ENCODE measurements at places on chromosomes 3 and 15. TPM values are rescaled to one million over a fixed set of nuclear protein-coding genes. Genes with fewer than 3 reads are reported as not detected.

Gene EPHA3
- total RNA-seq, result not detected

Gene TRPM1
- not detected for total RNA-seq

Gene PPP1R14D
- total RNA-seq, result not detected

Gene DET1
- 2.5 TPM for total RNA-seq

Gene RFX7
- 18.1 TPM for total RNA-seq

Gene MELTF
- 47.6 TPM for total RNA-seq

Gene SLC9C1
- total RNA-seq, result 0.79 TPM

Gene DPPA2
- not detected for total RNA-seq

Gene GABPB1
- 20.1 TPM for total RNA-seq

Gene ARL13B
- total RNA-seq, result 8.2 TPM

Gene SLC24A5
- total RNA-seq, result not detected

Gene ULK3
- 48.4 TPM for total RNA-seq

Gene SLC12A1
- not detected for total RNA-seq

Gene EFL1
- 12.7 TPM for total RNA-seq

Gene ANKUB1
- total RNA-seq, result not detected

GRCh38 chr15:34214135-34214534 lies 4.2 kb upstream of the KATNBL1 start:
- DNase-seq, result no peak

DNA sequence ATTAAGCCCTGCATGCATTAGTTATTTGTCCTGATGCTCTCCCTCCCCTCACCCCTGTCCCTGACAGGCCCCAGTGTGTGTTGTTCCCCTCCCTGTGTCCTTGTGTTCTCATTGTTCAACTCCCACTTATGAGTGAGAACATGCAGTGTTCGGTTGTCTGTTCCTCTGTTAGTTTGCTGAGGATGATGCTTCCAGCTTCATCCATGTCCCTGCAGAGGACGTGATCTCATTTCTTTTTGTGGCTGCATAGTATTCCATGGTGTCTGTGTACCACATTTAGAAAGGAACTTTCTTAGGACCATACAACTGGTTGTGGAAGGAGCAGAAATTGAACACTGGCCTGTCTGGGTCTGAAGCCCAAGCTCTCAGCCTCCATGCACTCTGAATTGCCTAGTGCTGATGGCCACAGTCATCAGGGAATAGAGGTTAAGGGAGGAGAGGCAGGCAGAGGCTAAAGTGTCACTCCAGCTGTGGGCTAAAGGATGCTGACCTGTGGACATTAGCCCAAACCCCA lies 138.5 kb downstream of the FNDC3B start:
- DNase-seq, result no peak

DNA sequence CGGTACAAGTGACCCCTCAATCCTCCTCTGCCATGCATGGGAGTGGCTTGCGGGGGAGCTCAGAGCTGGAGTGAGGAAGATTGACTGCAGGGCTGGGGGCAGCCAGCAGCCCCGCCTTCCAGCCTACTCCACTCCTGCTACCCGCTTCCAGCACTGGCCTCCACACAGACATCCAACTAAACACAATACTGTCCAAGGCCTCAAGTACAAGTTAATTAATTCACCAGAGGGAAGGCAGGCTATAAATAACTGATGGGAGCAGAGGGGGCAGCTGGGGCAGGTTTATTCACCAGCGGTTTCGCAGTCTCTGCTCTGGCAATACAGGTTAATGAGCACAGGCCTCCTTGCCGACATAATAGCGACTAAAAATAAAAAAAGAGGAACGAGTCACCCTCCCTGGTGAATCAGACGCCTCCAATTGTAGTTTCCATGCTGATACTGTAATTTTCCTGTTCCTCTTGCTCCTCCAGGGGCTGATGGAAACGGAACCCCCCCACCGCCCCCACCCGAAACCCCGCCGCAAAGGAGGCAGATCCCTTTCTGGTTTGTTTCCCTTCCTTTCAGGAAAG lies 166.4 kb upstream of the TLE3 start:
- no peak for DNase-seq

DNA sequence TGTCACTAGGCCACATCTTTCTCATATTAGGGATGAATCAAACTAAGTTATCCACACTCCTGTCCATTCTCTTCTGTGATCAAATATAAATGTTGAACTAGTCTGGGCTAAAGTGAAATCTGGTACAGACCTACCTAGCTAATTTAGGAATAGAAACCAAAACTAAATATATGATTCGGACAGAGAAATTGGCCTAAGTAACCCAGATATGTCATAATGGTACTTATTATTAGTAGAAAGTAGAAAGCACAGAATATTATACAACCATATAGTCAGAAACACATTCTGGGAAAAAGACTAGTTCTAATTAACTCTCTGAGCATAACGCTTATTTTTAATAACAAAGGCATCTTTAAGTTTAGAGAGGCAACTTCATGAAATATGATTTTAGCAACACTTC lies 389.0 kb downstream of the LSAMP start:
- no peak for DNase-seq

GRCh38 chr3:170584585-170585007 lies 1.3 kb downstream of the SLC7A14 start:
- no peak for DNase-seq

- DNase-seq, result no peak
Observed at GRCh38 chr3:46300461-46300789, 53.5 kb upstream of the CCR2 start.

GRCh38 chr3:82386647-82387046 lies 625.2 kb upstream of the GBE1 start:
- DNase-seq, result no peak

- peak; percentile 38 for DNase-seq
Observed at GRCh38 chr3:20340324-20340928, 154.4 kb upstream of the SGO1 start.

- peak; percentile 64 for DNase-seq
Observed at GRCh38 chr3:150599611-150600297, 3.4 kb upstream of the SELENOT start.

- DNase-seq, result no peak
Observed at GRCh38 chr3:38016847-38017444, 12.5 kb downstream of the PLCD1 start.

DNA sequence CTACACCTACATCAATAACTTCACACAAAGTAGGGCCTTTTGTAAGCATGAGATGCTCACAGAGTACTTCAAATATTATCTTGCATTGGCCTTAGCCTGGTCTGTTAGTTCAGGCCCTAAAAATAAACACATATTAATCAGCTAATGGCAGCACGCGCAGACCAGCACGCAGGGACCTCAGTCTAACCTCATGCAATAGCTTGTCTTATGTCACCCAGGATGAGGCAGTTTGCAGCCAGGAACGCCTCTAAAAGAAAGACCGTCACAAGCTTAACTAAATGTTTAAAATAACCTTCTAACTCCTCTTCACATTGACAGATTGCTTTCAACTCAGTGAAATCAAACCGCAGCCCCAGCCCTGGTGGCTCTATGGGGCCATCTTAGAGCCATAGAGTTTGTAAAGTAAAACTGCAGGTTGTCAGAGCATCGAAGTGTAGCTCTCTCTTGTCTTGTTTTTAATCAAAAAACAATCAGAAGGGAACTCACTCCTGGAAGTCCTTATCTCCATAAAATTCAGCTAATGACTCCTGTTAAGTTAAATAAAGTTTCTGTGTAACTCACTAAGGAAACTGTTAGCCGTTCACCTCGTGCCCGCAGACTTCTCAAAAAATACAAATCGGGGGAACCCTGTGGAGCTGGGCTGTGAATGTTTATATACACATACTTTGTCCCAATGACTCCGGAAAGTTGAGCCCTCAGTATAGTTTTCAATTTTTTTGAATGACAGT lies 212.6 kb downstream of the CDIN1 start:
- DNase-seq, result no peak

GRCh38 chr3:158085358-158085757 lies 20.9 kb downstream of the SHOX2 start:
- no peak for DNase-seq

DNA sequence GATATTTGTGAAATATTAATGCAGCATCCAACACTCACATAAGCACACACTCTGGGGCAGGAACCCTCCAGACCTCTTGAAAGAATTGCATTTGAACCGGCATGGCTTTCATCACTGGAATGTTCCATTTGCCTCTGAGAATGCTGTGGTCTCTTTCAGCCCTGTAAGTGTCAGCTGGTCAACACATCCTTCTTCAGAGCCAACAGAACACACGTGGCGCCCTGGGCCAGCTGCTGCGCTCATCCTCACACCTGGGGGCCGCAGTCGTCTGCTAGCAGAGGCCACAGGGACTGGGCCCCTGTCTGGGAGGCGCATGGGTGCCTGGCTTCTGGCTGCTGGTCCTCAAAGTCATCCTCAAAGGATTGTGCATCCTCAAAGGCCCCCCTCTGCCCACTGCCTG lies 71.4 kb upstream of the HERC1 start:
- DNase-seq, result no peak

DNA sequence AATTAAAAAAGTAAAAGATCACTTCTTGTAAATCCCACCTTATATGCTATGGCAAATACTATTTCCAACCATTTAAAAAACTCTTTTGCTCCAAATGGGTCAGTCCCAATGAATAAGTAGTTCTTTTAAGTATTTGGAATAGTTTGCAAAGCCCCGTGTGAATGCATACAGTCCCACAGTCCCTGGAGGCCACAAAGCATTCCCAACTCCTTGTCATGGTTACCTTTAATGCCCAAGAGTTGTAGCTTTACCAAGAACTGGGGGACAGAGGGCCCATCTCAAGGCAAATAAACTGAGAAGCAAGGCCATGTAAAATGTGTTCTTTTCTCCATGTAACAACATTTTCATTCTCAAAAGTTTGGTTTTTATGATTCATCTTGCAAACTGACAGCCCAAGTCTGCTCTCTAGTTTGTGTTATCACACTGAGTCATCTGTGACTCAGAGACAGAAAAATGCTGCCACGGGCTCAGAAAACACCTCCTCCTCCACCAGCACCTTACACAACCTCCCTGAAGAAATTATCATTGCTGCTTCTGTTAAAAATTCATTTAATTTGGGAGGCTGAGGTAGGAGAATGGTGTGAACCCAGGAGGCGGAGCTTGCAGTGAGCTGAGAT lies 336.2 kb downstream of the ERC2 start:
- peak; percentile 12 for DNase-seq

DNA sequence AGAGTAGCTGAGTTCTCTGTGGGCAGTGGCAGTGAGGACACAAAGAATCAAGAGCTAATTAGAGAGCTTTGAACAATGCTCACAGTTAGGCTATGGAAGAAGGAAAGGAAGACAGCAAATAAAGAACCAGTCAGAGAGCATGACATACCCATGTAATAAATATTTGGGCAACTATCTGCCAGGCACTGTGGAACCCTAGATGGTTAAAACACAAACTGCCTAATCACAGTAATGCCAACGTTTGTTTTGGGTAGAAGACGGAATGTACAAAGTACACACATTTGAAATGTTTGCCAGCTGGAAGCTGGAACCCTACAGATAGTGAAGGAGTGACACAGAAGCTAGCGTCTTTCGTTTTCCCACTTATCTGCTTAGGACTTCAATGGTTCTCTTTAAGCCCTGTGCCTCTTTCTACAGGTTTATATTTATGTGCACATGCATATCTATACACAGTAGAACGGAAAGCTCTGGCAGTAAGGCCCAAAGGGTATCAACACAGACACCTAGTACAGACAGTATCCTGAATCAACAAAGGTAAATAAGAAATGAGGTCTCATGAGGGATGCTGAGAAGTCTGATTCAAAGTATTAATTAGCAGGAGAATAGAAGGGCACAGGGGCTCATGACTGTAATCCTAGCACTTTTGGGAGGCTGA lies 44.6 kb downstream of the ANKRD28 start:
- no peak for DNase-seq

GRCh38 chr15:76776969-76777368 lies 128.2 kb downstream of the SCAPER start:
- no peak for DNase-seq

GRCh38 chr3:146539315-146539714 lies 5.1 kb downstream of the PLSCR1 start:
- DNase-seq, result no peak

- DNase-seq, result no peak
Observed at GRCh38 chr3:47344971-47345370, 35.9 kb upstream of the PTPN23 start.

DNA sequence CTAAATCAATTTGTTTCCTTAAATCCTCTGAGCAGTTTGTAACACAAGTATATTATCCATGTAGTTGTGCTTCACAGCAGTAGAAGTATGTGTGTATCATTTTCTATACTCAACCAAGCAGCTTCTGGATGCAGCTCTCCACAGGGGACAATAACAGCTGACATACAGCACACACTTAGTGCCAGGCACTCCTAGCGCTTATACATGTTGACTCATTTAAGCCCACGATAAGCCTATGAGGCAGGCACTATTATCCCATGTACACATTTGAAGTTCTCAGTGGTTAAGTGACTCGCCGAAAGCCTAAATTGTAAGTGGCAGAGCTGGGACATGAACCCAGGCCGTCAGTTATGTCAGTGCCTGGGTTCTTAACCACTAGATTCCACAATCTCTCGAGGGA lies 20.3 kb upstream of the LPP start:
- DNase-seq, result no peak

DNA sequence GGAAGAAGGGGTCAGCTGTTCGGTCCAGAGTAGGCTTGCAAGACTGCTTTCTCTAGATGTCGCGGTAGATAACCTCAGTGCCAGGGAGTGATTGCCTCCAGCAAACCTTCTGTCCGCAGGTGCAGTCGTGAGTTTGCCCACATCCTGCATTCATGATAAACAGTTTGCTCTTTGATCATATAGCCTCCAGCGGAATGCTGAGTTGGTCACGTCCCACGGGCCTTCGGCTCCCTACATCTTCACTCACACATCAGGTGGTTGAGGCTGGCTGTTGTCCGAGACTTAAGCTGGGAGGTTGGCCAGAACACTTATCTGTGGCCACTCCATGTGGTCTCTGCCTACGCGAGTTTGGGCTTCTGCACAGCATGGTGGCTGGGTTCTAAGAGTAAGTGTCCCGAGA lies 62.1 kb upstream of the NR2C2 start:
- no peak for DNase-seq

DNA sequence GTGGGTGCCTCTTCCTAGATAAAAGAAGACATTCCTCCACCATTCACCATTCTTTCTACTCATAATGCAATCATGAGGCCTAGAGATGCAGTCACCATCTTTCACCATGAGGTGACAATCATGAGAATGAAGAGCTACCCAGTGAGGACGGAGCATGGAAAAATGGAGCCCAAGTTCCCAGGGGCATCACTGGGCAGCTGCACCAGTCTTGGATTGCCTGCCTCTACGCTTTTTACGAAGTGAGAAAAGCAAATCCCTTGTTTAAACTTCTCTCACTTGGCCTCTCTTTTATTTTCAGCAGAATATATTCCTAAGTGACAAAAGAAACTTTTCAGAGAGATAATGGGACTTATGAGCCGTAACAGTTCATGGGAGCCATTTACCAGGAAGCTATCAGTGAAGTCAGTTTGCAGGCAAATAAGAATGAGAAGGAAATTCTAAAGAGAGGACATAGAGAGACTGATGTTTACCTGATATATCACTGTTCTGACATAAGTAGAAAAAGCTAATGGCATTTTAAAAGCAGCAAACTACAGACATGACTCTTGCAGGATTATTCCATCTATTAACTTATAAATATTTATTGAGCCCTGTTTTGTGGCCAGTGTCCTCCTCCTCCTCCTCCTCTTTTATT lies 90.0 kb upstream of the CPNE4 start:
- no peak for DNase-seq

GRCh38 chr15:59060348-59060747 lies 44.6 kb upstream of the CCNB2 start:
- no peak for DNase-seq
